ENCODE measurements at places on chromosomes 4 and X. TPM values are rescaled to one million over a fixed set of nuclear protein-coding genes. Genes with fewer than 3 reads are reported as not detected.

Gene SOD3
- total RNA-seq, result 549 TPM

- H3K36me3 ChIP-seq, result no peaks in the 10 kb centered on the region
- no peak for DNase-seq
- H3K27ac ChIP-seq, result no peak overlapping the region
- no peaks in the 10 kb centered on the region for H3K27me3 ChIP-seq
- H3K4me3 ChIP-seq, result no peak overlapping the region
Observed at GRCh38 chrX:24014388-24015018, 12.5 kb downstream of the KLHL15 start.

DNA sequence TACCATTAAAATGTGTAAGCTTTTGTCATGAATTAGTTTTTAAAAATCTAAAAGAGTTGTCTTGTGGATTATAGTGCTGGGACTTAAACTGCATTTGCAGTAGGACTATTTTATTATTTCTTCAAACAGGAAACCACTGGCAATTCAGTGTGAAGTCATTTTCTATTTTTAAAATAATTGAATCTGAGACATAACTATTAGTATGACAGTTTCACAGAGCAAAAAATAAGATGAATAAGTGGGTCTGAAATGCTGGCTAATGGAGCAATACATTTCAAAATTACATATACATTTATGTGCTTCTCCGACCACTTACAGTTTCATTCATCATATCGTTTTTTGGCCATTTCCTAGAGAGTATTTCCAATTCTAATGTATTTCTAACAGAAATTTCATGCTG, 75.3 kb upstream of the RAPGEF2 start:
- DNase-seq, result no peak
- H3K27me3 ChIP-seq, result no peaks in the 10 kb centered on the region

Gene ADH1B
- total RNA-seq, result 1,169 TPM

Gene NR0B1
- total RNA-seq, result 0.81 TPM

GRCh38 chr4:94389595-94390267, 47.1 kb upstream of the HPGDS start:
- H3K27me3 ChIP-seq, result no peaks in the 10 kb centered on the region
- H3K36me3 ChIP-seq, result no peaks in the 10 kb centered on the region
- H3K4me1 ChIP-seq, result no peaks in the 10 kb centered on the region
- H3K4me3 ChIP-seq, result no peak overlapping the region

GRCh38 chrX:6041630-6042029, 187.0 kb downstream of the NLGN4X start:
- no peak overlapping the region for H3K27ac ChIP-seq
- no peaks in the 10 kb centered on the region for H3K27me3 ChIP-seq
- no peaks in the 10 kb centered on the region for H3K4me1 ChIP-seq
- H3K4me3 ChIP-seq, result no peak overlapping the region

GRCh38 chr4:79170077-79170476, 155.8 kb downstream of the NAA11 start:
- no peaks in the 10 kb centered on the region for H3K27me3 ChIP-seq
- H3K4me3 ChIP-seq, result no peak overlapping the region
- H3K27ac ChIP-seq, result no peak overlapping the region
- DNase-seq, result no peak
- H3K36me3 ChIP-seq, result no peaks in the 10 kb centered on the region

- H3K27me3 ChIP-seq, result no peaks in the 10 kb centered on the region
- no peak for DNase-seq
- H3K27ac ChIP-seq, result no peak overlapping the region
- no peaks in the 10 kb centered on the region for H3K4me1 ChIP-seq
- H3K36me3 ChIP-seq, result no peaks in the 10 kb centered on the region
Observed at GRCh38 chr4:123477711-123478209, 81.2 kb downstream of the SPRY1 start.

DNA sequence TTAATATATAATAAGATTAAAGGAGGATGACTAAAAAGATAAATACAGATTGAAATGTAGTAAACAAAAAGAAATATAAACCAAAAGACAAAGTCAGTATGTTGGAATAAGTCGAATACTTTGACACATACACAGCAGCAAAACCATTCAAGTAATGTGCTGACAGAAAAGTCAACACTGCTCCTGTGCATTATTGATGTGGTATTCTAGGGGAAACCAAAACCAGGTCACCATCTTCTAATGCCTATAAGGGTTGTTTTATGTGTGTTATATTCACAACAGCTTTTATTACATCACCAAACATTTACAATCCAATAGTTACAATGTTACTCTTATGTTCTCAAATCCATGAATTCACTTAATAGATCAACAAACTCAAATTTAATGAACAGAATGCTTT, 111.8 kb upstream of the DKK2 start:
- no peaks in the 10 kb centered on the region for H3K4me1 ChIP-seq
- no peak overlapping the region for H3K4me3 ChIP-seq
- H3K27me3 ChIP-seq, result no peaks in the 10 kb centered on the region

Gene NHS
- 29.6 TPM for total RNA-seq

DNA sequence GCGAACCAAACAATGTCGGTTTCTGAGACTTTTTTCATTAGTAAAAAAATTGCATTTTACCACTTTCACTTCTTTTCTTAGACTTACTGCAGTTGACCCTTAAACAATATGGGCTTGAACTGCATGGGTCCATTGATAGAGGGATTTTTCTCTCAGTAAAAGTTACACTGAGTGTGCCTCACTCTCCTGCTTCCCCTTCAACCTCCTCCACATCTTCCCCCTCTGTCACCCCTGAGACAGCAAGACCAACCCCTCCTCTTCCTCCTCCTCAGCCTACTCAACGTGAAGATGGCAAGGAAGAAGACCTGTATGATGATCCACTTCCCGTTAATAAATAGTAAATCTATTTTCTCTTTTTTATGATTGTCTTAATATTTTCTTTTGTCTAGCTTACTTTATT, 43.4 kb downstream of the TEC start:
- no peaks in the 10 kb centered on the region for H3K27me3 ChIP-seq
- H3K4me1 ChIP-seq, result no peaks in the 10 kb centered on the region
- no peaks in the 10 kb centered on the region for H3K36me3 ChIP-seq

Gene LRAT
- total RNA-seq, result not detected

Gene FRMPD4
- not detected for total RNA-seq

GRCh38 chr4:134174271-134174670, 27.3 kb downstream of the PABPC4L start:
- no peak overlapping the region for H3K4me3 ChIP-seq
- no peaks in the 10 kb centered on the region for H3K27me3 ChIP-seq
- no peak overlapping the region for H3K27ac ChIP-seq
- DNase-seq, result no peak

DNA sequence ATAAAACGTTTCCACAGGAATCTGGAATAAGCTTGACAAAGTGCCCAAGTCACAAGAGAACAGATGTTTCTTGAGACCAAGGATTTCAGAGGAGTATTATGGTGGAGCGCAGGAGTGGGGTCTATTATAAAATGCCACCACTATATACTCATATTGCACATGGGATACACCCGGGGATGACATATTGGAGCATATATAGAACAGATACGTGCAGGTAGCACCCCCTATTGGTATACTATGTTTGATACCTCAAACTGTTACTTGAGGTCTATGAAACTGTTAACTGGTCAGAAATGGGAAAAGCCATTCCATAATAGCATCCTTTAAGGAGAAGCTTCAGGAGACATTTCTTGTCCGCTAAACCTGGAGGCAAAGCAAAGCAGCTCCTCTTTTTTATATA, 86.0 kb downstream of the PCYT1B start:
- DNase-seq, result no peak
- H3K4me3 ChIP-seq, result no peak overlapping the region
- H3K4me1 ChIP-seq, result no peaks in the 10 kb centered on the region
- no peaks in the 10 kb centered on the region for H3K27me3 ChIP-seq
- no peaks in the 10 kb centered on the region for H3K36me3 ChIP-seq
- H3K27ac ChIP-seq, result no peak overlapping the region

DNA sequence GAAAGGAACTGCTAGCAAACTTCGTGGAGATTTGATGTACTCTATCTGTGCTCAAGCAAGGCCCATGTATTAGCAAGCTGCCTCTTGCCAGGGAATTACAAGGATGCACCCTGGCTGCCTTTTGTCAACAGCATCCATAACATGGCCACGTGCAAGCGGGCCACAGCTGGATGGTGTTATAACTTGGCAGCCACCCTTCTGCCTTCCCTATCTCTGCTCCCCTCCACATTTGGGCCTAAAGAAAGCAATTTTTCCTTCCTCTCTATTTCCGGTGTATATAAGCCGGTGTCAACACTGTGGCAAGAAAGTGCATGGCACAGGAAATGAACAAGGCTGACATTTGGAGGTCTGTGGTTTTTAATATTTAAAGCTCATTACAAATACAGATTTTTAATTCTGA, 94.8 kb downstream of the CLNK start:
- no peak for DNase-seq
- H3K36me3 ChIP-seq, result no peaks in the 10 kb centered on the region
- no peaks in the 10 kb centered on the region for H3K27me3 ChIP-seq
- H3K27ac ChIP-seq, result no peak overlapping the region
- no peak overlapping the region for H3K4me3 ChIP-seq
- no peaks in the 10 kb centered on the region for H3K4me1 ChIP-seq

Gene MAP9
- 12.9 TPM for total RNA-seq

Gene SUPT20HL2
- total RNA-seq, result not detected

DNA sequence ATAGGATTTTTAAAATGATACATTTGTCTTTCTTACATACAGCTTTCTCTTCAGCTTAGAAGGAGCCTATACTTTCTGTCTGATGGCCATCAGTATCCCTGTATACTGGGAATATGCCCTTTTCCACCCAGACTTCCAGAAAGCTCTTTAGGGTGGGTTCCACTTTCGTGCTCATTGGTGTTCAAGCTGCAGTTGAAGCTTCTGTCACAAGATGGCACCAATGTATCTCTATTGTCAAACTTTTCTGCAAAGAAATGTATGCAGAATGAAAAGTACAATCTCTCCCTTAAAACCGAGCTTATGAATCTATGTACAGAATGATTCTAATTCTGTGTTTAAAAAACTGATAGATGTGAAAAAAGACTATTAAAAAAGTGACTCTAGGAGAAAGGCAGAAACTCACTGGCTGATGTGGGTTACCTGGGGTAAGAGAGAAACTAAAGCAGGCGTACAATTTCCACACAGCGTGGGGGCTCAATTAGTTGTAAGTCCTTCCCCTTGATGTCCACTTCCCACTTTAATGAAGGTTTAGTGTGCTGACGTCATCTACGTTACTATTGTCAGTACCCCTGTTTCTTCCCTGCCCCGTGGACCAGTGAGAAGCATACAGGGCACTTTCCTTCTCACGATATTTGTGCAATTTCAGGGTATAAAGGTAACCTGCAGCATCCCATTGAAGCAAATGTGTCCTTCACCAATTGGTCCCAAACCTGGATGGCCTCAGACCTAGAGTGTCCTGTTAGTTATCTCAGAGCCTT, 57.3 kb upstream of the TCEAL2 start:
- no peak overlapping the region for H3K27ac ChIP-seq
- H3K27me3 ChIP-seq, result no peaks in the 10 kb centered on the region
- DNase-seq, result no peak
- H3K4me1 ChIP-seq, result no peaks in the 10 kb centered on the region
- H3K36me3 ChIP-seq, result no peaks in the 10 kb centered on the region
- no peak overlapping the region for H3K4me3 ChIP-seq

DNA sequence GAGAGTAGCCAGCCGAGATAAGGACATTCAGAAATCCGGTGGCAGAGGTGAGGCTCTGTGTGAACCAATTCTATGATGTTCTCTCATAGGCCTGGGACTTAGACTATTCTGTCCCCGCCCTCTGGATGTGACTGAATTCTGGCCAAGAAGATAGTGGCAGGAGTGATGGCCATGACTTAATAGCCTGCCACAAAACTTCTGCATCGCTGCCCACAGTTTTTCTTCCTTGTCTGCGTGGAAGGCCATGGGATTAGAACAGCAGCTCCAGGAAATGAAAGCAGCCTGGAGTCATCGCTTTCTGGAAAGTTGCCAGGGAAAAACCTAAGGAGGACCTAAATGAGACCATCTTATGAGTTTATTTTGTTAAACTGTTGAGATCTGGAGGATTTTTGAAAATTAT, 134.7 kb downstream of the F11 start:
- H3K4me3 ChIP-seq, result no peak overlapping the region
- no peaks in the 10 kb centered on the region for H3K36me3 ChIP-seq
- no peak for DNase-seq
- H3K27me3 ChIP-seq, result no peaks in the 10 kb centered on the region

Gene PRRG3
- total RNA-seq, result 0.27 TPM

DNA sequence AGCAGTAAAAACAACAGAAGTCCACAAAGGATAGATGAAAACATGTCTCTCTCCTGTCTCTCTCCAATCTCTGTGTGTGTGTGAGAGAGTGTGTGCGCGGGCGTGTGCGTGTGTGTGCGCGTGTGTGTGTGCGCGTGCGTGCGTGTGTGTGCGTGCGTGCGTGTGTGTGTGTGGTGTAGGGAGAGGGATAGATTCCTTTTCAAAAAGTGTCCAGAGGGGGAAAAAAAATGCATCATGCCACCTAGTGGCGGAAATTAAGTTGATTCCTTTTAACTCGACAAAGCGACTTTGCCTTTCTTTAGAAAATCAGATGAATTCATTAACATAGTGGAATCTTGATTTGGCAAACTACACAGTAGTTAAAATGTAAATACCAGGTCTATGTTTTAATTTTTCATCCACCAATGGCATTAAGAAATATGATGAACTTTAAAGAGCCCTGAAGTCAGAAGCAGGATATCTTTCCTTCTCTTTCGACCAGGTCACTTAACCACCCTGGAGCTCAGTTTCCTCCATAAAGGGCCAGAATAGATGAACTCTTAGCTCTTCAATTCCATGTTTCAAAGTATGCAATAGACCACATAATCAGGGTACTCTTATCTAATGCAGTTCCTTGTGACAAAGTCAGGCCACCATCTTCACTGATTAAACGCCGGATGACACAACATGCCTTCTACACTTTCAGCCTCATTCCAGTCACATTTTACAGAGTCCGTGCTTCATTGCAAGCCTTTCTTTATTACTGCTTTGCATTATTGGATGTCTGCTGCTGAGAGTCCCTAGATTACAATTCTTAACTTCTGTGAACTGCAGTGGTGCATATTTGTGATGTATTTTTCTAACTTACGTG, 162.8 kb downstream of the FBXO8 start:
- DNase-seq, result peak; percentile 17
- peak overlapping the region; percentile 65 for H3K4me3 ChIP-seq
- peaks cover 4% of the 10 kb centered on the region for H3K4me1 ChIP-seq
- no peak overlapping the region for H3K27ac ChIP-seq
- H3K36me3 ChIP-seq, result no peaks in the 10 kb centered on the region
